Substantia nigra (tissue), 51 donors: ENCODE measurements at places on chromosomes 16 and 17.
A peak's percentile ranks its signal among the peaks of the same experiment; 100 is the strongest.

GRCh38 chr16:85082173-85083050 lies 29.9 kb downstream of the CIBAR2 start:
- no peak for DNase-seq

DNA sequence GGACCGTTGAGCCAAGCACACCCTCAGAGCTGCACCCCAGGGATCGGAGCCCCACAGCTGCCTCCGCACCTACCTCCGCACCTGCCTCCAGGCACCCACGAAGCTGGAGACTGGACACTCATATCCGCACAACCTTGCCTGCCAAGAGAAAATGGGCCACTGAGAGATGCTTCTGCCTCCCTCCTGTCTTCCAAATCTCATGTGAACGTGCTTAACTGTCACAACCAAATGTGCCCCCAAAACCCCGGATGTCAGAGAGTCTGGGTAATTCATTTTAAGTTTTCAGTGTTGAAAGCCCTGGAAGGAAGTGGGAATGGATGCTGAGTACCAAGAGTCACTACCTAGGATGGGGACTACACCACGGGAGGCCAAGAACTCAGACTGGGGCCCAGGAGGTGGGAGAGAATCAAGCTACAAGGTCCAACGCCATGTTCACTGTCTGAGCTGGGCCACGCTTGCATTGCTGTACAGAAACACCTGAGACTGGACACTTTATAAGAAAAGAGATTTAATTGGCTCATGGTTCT lies 49.5 kb upstream of the MEAK7 start:
- DNase-seq, result no peak

DNA sequence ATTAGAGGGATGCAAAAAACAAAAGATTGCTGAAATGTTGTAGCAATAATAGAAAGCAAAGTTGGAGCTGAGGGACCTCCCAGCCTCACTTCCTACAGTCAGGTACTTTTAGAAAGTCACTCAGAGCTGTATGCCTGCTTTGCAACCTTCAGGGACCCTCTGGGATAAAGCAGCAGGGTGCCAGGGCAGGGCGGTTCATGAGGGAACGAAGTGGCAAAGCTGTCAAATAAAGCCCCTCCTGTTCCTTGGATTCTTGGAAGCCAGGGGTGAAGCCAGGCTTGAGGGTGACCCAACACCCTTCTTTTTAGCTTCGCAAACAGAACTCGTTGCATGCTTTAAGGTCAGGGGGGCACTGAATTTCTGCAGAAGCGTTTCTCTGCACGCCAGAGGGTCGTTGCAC lies 767 bp downstream of the ATP2C2 start:
- no peak for DNase-seq

DNA sequence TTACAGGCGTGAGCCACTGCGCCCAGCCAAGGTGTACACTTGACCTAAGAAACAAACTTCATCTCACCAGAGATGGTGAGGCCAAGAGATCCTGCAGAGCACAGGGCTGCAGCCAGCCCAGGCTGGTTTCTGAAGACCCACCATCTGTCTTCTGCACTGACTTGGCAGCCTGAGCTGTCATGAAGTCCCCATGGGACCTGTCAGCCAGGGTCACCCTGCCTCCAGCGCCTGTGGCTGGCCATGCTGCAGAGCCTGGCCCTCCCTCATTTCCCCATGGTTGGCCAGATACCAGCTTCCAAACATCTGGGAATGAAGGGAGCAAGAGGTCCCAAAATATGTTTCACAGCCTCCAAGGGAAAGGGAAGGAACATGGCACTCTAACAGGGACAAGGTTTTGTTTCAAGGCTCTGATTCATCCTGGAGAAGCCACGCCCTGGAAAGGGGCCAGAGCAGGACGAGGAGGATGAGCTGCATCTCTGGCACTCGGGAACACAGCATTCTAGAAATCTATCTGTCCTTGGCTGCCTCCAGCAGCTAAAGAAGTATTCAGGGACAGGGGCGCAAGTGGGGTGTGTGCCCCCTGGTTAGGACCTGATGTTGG lies 45.3 kb downstream of the DDX19A start:
- DNase-seq, result no peak

- DNase-seq, result no peak
Measured at GRCh38 chr17:47188271-47188875, 722 bp downstream of the CDC27 start.

GRCh38 chr17:46928467-46929261 lies 5.7 kb downstream of the GOSR2 start:
- no peak for DNase-seq

DNA sequence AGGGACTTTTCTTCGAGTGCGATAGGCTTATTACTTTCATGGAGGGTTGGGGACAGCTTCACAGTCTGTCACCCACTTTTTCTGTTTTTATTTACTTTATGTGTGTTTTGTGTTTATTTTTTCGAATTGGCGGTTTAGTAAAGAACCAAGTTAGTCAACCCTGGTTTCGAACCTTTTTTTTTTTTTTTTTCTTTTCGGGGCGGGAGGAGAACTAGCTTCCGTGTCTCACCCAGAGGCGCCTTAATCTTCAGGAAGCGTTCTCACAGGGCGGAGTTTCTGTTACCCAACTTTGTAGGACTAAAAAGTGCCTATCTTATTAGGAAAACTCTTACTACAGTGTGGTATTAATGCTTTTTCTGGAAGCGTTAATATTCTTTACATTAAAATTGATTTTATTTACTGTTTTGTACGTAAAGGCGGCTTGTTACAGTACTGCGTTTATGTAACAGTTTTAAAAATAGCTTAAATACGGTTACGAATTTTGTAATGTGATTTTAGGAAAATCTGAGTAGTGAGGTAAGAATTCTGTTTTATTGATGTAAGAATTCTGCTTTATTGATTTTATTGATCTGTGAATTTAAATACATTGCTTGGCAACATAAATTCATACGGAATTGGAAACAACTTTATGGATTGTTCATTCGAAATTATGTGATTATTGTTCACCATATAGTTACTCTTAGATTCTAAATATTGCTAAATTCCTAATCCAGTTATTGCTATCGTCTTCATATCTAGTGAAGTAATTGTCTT lies 885 bp downstream of the ZNF207 start:
- no peak for DNase-seq

GRCh38 chr16:67560827-67561342 lies 1.4 kb upstream of the CTCF start:
- DNase-seq, result no peak

- DNase-seq, result no peak
Measured at GRCh38 chr16:79083508-79084299, 516.8 kb downstream of the MAF start.

DNA sequence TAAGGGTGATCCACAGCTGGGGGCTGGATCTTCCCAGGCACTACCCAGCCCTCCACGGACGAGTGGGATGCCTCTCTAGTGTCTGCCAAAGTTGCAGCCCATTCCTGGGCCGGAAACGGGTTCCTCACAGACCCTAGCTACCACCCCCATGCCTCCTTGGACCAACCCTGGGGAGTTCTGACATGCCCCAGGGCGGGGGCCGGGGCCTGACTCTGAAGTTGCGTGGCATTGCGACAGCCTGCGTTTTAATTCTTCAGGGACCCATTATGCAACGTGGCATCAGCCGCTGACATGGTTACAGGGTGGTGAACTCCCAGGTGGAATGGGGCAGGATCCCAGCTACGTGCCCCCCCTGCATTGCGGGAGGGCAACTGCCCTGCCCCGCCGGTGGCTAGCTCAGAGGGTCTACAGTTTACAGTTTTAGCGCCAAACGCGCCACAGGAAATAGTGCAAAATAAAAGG lies 2.7 kb downstream of the CBX4 start:
- DNase-seq, result no peak

DNA sequence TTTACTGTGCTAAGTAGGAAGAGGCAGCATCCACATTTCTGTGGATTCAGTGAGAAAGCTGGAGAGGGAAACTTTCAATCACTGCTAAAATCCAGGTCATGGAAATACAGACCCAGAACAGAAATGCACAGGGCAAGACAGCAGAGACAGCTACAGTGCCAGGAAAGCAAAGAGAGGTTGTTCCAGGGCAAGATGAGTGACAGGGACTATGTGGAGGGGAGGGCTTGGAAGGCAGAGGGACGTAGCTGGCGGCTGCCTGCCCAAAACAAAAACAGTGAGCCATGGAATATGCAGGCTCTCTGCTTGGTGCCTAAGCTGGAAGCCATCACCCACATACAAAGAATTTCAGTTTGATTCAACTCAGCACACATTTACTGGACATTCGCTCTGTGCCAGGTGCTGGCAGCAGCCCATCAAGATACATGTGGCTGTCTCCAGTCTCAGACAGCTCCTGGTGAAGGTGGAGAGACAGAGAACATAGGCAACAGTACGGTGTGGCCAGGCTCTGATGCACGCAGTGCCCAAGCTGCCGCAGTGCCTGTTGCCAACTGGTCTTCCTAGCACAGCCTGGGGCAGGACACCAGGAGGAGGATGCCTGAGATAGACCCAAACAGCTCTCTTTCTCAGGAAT lies 88.7 kb downstream of the AIPL1 start:
- DNase-seq, result no peak

GRCh38 chr17:17236295-17237025 lies 508 bp downstream of the FLCN start:
- DNase-seq, result no peak

GRCh38 chr17:76918811-76919210 lies 50.6 kb downstream of the MGAT5B start:
- DNase-seq, result no peak

- DNase-seq, result no peak
Measured at GRCh38 chr17:37090941-37091340, 142.2 kb downstream of the AATF start.

DNA sequence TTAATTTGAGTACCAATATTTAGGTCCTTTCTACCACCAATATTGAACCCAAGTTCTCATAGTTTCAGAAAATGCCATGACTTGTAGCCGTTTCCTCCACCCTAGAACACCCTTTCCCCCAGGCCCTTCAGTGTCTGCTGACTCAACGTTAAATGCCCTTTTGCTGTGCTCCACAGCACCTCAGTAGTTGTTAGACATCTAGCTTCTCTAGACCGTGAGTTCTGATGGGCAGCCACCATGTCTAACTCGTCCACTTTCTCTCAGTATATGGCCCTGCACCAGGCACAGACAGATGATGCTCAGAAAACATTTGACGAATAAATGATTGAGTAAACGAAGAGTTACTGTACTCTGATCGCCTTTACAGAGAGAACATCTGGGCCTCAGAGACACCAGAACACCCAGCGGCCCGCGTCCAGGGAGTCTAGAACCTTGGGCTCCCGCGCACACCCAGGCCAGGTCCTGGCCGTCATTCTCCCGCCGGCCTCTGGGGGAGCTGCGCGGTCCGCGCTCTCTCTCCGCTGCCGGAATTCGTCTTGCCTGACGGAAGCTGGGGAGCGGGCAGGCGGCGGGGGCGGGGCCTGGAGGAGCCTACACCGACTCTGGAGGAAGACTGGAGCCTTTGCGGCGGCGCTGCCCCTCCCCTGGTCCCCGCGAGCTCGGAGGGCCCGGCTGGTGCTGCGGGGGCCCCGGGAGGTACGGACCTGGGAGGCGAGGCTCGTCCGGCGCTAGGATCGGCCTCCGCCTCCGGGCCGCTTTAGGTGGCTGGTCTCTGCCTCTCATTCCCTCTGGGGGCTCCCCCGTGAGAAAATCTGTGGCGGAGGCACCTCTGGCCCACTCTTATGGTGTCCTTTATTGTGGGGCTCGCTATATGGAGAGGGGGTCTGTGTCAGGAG lies at the start of gene NKIRAS2:
Gene NKIRAS2 (plus strand): TSS at position 582 of the 896 bp plus-strand sequence. CDS start 1,488 bp downstream, outside the sequence.
- DNase-seq, result peak; percentile 93
